ENCODE measurements at places on chromosomes 11 and 22. TPM values are rescaled to one million over a fixed set of nuclear protein-coding genes. Genes with fewer than 3 reads are reported as not detected.

Gene DDX25
- total RNA-seq = 7.1 TPM

Gene LDHAL6A
- 0.29 TPM for total RNA-seq

GRCh38 chr22:49692499-49693225, 135.0 kb downstream of the BRD1 start:
- ATAC-seq = no peak

GRCh38 chr11:86475027-86475426, 100.3 kb downstream of the CCDC81 start:
- ATAC-seq = no peak

DNA sequence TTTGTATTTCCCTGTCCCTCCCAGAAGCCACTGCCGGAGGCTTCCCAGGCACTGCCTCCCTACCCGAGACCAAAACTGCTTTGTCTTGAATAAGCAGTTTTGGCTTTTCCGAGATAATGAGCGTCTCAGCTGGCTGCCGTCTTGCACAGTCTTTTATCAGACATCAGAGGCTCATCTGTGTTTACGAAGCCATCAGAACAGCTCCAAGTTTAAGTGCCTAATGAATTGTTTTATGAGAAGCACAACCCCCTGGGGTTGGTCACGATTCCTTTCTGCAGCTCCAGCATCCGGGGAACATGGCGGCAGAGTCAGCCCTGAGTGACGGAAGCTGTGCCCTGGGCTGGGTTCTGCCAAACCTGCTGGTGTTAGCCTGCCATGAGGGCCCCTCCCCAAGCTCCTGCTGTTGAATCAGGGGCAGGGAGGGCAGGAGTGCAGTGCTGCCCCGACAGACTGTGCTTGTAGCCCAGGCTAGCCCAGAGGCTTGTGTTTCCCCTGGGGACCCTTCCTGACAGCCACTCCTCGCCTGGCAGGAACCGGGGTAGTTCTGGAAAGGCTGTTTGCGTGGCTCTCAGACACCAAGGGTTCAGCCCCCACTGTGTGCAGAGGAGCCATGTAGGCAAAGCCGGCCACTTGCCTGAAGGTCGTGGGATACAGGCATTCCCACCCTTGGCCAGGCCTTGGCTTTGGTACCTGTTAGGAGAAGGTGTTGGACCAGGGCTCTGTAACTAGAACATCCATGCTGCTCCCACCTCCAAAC, 96.1 kb downstream of the MORC2 start:
- peak; percentile 60 for ATAC-seq

DNA sequence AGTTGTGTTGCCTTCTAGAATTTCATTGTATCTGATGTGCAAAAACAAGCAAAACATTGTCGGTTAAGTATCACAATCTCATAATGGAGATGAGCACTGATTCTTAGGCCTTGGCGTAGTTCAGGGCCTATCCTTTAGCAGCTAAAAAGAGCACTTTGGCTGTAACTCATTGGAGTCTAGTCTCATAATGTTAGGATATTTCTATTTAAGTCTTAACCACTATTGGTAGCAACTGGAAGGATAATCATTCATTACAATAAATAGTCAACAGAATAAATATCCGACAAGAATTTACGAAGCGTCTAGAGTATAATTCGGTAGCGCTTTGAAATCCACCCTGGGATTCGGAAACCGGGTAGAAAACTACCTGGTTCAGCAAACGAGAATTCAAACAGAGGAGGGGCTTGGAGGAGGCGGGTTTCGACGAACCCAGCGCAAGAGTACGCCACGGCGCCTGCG, 461 bp upstream of the EED start:
- peak; percentile 74 for ATAC-seq

DNA sequence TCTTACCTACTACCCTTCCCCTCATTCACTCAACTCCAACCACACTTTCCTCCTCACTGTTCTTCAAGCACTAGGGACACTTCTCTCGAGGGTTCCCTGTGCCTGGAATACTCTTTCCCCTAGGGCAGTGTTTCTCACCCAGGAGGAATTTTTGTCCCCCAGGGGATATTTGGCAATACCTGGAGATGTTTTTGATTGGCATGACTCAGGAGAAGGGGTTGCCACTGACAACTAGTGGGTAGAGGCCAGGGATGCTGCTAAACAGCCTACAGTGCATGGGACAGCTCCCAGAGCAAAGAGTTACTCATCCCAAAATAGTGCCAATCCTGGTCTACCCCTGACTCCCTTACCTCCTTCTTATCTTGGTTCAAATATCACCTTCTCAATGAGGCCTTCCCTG, 40.0 kb downstream of the BTG4 start:
- ATAC-seq = no peak

DNA sequence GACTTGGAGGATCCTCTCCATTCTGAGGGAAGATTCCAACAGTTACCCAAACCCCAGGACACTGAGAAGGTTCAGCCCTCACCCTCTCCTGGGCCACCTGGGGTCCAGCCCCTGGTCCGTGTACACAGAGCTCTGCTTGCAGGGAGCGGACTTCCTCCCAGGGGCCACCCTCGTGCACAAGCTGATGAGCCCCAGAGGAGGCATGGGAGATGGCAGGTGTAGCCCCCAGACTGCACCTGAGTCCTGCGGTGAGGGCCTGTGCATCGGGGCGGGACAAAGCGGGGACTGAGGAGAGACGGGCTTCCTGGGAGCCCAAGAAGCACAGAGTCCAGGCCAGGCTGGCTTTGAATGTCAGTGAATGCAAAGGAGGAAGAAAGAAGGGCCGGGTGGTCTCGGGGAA, 1374.9 kb downstream of the BRD1 start:
- no peak for ATAC-seq

All from motor neuron (in vitro differentiated cells).